SK-N-SH (cell line): ENCODE measurements at places on chromosomes 1 and 21.

- no peak for DNase-seq
Measured at GRCh38 chr1:231419738-231420298, 2.3 kb downstream of the EGLN1 start.

DNA sequence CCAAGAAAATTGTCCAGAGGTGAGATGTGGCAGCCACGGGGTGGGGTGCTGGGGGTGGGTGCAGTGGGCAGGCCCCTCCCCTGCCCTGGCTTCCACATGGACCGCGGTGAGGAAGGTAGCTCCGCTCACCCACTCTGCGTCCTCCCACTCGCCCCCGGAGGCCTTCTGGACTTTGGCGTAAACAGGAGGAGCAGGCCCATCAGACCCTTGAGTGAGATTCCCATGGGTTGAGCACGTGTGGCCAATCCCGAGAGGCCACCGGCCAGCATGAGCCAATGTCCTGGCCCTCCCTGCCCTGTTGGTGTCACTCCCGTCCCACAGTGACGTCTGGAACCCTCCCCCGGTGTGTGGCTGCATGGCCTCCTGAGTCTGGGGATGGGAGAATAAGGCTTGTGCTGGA is 8.2 kb upstream of the TMEM240 start:
- DNase-seq, result no peak

DNA sequence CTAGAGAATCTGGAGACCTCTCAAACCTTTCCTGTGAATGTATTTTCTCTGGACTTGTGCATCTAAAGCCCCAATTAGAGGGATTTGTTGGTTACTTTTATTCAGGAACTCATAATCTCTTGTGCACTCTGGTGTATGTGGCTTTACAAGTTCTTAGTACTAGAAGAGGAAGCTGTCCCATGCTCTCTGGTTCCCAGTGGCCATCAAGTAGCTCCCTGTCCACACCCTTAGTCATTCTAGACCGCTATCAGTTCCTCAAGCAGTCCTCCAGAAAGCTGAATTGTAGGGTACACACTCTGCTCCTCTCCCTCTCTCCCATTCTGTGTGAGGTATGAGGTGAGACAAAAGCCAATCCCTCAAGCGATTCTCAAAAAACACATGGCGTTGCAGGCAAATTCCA is 470.3 kb downstream of the PTPRC start:
- DNase-seq, result no peak

DNA sequence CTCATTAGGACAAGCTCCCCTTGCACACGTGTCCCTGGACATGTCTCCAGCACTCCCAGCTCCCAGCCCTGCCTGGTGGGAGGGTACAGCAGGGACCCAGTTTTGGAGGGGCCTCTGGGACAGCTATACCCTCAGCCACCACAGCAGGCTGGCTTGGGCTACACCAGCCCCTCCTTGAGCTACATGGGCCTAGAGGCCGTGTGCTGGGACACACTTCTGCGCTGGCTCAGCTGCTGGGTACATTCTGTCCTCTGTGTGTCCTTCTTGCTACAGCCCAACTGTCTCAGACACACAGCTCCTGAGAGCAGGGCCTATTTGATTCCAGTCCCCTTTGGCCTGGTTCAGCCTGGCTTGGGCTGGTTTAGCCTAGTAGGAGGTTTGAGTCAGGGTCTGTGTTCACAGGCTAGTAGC is 26.7 kb downstream of the DMAP1 start:
- no peak for DNase-seq

DNA sequence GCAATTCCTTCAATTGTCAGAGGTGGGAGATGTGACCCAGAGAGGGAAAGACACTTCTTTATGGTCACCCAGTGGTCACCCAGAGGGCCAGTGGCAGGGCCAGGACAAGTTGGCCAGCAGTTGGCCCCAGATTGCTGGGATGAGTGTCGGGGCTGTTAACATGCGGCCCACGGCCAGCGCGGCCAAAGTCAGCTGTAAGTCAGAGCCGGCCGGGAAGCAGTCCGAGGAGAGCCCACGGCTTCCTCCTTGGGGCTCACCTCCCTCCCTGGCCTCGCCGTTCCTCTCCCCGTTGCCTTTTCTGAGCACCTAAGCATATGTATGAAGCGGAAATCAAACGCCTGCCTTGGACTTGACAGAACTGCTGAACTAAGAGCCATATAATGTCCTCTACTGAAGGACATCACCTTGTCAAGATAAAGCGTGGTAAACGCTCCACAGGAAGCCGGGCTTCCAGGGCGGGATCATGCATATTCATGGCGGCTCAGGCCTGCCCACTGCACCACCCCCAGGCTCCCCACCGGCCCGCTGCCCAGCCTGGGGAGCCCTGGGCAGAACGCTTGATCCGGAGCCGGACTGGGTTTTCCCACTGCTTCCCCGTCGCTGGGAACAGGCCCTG is 245.4 kb upstream of the POU3F1 start:
- no peak for DNase-seq

GRCh38 chr1:43288058-43288784 is 2.8 kb upstream of the C1orf210 start:
- DNase-seq, result peak; percentile 48

DNA sequence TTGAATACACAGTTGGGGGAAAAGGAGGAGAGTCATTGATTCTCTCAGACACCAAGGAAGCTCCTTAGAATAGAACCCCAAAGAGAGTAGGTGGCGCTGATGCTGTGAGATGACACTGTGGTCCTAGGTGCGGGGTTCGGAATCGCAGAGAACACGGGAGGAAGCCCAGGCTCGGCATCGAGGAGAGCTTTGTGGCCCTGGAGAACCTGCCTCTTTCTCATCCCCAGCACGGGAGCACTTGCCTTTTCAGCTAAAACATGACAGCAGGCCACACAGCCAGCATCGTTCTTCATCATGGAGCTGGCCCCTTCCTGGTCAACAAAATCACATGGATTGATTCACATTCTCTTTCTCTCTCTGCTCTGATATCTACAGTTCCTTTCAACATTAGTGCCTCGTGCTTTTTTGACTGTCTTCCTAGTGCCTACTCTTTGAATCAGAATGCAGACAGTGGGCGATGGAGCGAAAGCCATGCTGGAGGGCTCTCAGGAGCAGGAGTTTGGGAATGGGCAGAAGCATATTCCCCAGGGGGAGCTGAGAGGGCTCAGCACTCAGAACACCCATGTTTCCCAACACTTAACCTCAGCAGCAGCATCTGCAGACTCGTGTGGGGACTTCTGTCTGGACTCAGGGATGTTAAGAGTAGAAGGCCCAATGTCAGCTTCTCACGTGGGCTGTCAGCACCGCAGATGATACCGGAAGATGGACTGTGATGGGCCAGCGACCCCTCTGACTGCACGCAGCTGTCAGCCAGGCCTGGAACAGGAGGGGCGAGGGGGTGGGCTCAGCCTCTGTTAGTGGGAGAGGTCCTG is 539.4 kb downstream of the KIF26B start:
- DNase-seq, result no peak

DNA sequence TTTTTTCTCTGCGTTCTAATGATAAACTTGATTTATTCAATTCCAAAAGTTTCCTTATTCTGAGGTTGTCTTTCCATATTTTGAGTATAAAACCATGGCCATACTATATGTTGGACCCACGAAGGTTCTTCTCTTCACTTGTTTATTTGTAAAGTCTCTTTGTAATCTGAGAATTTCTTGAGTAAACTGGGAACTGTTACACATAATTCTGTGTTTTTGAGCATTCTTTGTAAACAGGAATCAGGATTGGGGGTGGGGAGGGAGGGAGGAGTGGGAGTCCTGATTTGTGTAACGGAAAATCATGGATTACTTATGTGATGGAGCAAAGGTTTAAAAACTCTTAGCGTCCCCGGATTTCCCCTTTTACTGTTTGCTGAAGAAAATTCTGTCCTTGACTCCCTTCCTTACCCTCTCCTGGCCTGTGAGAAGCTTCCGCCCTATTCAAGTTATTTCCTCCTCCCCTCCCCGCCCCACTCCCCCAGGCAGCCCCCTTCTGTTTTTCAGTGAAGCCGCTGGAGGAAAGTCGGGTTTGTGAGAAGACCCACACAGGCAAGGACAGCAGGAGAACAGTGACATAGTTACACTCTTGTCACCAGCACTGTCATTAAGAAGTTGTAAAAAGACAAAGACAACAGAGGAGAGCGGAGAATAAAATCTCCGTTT is 6.4 kb upstream of the NBPF11 start:
- DNase-seq, result no peak

GRCh38 chr1:106768077-106768476 is 288.4 kb upstream of the PRMT6 start:
- no peak for DNase-seq

DNA sequence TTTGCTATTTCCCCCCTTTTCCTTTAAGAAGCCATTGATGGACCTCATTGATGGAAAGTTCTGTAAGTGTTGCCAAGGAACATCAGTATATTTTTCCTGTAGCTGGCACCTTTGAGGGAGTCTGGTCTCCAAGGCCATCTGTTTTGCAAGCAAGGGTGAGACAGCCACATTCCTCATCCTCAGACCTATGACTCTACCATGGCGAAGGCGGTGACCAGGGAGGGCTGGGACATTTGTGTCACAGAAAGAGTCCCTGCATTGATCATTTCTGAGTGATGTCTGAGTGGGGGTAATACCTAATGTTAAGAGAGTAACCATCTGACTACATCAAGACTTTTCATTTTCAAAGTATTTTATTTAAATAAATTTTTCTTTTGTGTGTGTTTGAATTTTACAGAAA is 35.4 kb downstream of the KIAA0040 start:
- no peak for DNase-seq

DNA sequence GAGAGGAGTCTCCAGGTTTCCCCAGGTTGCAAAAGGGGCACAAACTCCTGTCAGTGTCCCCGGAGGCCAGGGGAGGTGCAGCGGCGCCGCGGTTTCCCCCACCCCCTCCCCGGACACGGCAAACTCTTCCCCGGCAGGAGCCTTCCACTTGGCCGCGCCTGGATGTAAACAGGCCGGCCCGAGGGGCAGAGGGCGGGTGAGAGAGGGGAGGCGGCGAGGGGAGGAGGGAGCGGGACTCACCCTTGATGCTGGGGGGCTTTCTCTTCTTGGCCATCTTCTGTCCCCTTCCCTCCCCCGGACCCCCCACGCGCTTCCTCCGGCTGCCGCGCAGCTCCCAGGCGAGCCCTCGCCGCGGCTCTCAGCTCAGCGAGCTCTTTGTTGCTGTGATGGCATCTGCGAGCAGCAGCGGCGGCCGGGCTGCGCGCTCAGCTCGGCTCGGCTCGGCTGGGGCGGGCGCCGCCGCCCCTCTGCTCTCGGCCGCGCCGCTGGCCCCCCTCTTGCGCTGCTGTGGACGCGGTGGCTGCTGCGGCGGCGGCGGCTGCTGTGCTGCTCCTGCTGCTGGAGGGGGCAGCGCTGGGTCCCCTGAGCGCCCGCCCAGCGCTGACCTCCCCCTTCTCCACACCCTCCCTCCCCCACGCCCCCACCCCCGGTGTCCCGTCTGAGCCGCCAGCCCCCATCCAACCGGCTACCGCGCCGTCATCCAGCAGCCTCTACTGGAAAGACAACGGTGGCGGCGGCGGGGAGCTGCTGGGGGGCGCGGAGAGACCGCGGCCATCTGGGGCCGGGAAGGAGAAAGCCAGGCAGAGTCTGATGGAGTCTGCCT is 4.9 kb upstream of the SLC44A5 start:
- peak; percentile 88 for DNase-seq
